Brain microvascular endothelial cell (primary cell): ENCODE measurements at places on chromosomes 7 and 10.

DNA sequence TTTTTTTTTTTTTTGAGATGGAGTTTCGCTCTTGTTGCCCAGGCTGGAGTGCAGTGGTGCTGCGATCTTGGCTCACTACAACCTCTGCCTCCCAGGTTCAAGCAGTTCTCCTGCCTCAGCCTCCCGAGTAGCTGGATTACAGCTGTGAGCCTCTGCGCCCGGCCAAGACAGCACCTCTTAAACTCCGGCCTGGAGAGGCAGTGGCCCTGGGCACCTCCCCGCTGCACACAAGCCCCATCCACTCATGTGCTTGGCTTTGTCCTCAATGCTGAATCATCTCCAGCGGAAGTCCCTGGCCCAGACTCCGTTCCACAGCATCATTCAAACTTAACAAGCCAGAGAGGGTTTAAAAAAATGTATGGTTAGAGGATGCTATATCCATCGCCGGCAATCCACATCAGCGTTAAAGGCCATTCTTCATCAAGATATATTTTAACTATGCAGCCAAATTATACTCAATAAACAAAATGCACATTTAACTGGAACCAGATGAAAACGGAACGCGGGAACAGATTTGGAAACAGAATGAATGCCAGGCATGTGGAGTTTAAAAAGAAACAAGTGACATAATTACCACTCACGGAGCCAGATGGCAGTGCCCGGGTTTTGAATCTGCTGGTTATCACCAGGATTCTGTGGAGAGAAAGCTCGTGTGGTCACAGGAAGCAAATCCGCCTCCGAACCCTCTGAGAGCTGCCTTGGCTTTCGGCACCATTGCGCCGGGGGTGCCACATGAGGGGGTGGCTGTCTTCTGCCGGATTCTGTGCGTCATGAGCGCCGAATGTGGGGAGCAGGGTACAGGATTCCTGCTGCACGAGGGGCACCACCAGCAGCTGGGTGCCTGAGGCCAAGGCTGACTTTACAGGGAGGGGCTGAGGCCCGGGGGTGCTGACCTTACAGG, 45.6 kb upstream of the CFAP46 start:
- DNase-seq: peak; percentile 82

DNA sequence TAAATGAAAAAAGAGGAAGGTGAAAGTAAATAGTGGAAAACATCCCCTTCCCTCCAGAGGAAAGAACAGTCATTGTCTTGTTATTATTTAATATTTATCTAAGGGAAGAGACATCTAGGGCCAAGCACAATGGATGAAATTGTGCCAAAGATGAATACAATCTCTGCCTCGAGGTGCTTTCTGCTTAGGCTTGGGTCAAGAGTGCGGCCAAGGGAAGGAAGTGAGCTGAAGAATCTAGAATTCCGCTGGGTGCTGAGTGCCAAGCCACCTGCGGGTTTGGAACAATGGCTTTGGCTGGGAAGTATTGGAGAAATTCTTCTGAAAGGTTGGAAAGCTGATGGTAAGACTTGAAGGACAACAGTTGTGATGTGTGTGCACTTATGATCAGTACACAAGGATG, 531.3 kb upstream of the FZD8 start:
- DNase-seq: peak; percentile 22

- DNase-seq: peak; percentile 22
Measured at GRCh38 chr10:112650588-112651030, 203.6 kb downstream of the VTI1A start.

GRCh38 chr7:157271991-157272324, 64.8 kb upstream of the DNAJB6 start:
- peak; percentile 99 for DNase-seq

DNA sequence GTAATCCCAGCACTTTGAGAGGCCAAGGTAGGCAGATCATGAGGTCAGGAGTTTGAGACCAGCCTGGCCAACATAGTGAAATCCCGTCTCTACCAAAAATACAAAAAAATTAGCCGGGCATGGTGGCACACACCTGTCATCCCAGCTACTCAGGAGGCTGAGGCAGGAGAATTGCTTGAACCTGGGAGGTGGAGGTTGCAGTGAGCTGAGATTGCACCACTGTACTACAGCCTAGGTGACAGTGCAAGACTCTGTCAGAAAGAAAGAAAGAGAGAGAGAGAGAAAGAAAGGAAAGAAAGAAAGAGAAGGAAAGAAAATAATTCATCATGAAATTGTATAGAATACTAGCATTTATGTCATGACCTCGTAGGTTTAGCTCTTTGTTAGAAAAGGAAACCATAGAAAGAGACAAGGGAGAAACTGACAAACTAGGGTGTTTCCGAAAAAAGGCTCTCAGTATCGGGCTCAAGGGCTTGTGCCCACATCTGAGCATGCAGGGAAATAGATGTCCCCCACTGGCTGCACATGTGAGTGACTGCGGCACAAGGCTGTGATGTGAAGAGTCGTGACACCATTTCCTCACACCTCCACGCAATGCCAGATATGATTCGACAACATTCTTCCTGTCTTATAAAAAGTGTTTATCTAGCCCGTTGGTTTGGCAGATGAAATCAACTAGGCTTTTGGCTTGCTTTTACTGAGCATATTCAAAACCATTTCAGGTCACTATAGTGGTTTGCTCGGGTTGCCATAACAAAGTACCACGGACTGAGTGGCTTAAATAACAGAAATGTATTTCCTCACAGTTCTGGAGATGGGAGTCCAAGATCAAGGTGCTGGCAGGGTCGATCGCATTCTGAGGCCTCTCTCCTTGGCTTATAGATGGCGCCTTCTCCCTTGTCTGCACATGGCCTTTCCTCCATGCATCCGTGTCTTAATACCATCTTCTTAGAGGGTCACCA, 2.0 kb downstream of the SRGN start:
- DNase-seq: peak; percentile 64

DNA sequence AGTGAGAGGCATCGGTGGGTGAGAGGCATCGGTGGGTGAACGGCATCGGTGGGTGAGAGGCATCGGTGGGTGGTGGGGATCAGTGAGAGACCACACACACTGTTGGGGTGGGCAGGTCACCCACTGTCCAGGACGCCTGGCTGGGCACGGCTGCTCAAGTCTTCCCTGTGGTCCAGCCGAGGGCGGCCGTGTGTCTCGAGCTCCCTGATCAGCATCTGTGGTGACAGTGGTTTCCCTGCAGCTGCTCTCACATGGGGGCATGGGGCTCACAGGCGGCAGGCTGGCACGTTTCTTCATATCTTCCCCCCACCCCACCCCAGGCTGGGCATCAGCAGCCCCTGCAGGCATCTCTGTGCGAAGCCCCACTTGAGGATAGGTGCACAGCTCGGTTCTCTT, 78.2 kb downstream of the NKX6-2 start:
- no peak for DNase-seq

DNA sequence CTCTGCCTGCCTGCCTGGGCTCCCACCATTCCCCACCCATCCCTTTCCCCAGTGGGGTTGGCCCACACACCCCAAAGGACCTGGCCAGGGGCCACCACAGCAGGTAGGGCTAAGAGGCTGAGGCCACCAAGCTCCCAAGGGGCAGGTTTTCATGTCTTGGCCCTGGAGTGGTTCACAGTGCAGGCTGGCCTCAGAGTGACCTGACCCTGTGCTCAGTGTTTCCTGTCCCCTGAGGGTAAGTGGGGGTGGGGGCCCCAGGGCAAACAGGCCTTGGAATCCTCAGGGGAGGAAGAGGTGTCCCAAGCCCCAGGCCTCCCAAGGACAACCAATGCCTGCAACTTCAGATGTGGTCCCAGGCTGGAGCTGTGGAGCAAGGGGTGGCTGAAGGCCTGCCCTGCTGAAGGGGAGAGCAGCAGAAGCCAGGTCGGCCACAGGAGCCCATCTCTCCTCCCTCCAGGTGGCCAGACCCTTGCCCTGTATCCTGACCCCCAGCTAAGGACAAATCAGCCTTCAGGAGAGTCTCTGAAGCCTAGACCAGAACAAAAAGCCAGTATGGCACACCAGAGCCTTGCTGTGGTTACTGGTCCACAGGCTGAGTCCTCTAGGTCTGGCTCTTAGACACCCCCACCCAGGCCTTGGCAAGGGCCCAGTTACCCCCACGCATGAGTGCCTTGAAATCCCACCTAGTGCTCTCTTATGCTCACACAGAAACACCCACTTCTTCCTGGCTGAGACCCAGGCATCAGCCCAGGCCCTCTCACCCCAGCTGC, 27.6 kb downstream of the POLL start:
- no peak for DNase-seq

DNA sequence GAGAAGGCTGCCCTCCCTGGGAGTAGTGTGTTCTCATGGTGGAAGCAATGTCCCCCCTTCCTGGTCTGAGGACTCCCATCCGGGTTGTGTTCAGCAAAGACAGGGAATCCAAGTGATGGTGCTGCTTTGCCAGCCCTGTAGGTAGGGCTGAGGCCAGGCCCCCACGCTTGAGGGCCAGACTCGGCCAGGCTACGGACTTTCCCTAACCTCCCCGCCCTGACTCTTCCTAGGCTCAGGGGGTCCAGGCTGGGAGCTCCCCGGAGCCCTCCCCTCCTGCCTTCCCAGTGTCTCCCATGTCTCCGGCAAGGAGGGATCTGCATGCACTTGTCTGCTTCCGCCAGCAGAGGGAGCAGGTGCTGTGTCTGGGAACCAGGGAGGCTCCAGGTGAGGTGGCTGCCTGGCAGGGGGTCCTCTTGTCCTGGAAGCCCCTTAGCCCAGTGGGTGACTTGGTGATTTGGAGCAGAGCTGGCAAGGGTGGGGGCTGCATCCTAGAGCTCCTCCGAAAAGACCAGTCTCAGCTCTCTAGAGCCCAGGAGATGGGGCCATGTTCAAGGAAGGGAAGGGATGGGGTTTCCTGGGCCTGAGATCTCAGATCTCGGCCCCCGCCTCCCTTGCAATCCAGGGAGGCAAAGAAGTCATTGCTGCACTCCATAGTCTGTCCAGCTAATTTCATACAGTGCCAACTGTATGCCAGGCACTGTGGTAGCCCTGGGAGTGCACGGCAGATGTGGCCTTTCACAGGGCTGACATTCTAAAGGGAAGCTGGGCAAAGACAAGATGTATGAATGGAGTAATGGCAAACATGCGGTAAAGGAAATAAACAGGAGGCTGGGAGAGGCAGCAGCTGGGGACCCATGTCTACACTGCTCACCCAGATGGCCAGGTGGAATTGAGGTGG, 20.3 kb upstream of the SFRP5 start:
- peak; percentile 25 for DNase-seq

GRCh38 chr7:36048141-36048901, 104.7 kb upstream of the EEPD1 start:
- peak; percentile 83 for DNase-seq

GRCh38 chr7:72275382-72276070, 136.6 kb downstream of the CALN1 start:
- no peak for DNase-seq

- DNase-seq: no peak
Measured at GRCh38 chr10:23432166-23432565, 6.7 kb upstream of the OTUD1 start.

GRCh38 chr7:51229620-51230323, 86.8 kb downstream of the COBL start:
- DNase-seq: no peak

DNA sequence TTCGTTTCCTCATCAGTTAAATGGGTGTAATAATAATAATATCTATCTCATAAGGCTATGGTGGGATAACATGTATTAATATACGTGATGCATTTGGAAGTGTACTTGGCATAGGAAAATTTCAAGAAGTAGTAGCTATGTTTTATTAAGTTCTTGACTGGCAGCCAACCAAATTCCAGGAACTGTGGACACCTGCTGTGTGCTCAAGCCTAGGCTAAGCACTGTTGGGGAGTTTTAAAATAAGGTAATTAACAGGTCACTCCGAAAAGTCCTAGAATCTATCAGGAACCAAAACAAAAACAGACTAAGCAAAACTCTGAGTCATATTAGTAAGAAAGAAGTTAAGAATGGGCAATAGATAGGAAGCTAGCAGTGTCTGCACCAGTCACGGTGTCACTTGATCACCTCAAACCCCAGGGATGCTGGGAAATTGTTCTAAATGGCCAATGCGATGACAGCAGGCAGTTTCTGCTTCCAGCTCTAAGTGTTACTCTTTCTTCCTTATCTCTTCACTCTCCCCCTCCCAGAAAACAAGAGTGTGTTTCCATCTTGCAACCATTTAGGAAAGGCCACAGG, 92.0 kb upstream of the GDF10 start:
- DNase-seq: no peak

- DNase-seq: no peak
Measured at GRCh38 chr7:44189286-44189992, at the start of gene GCK. GCK (minus strand) TSS chr7:44189439; CDS start chr7:44188953, 486 bp downstream.

DNA sequence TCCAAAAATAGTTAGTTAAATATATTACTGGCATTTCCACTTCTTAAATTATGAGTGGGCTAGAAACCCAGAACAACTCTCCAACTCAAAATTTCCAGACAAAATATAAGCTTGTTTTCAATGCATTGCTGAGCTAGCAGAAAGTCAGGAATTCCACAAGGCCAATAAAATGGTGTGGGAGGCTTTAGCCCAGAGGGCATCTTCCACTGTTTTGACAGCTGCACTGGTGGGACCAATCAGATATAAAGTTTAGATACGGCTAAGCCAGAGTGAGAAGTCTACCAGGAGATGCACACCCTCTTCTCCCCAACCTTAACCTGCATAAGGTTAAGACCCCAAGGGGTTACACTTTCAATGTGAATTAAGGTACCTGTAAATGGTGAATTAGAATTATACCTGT, 76.6 kb downstream of the AMPH start:
- DNase-seq: no peak

- DNase-seq: no peak
Measured at GRCh38 chr10:78688901-78689583, 379.7 kb upstream of the ZMIZ1 start.

- no peak for DNase-seq
Measured at GRCh38 chr10:123685260-123685659, 19.1 kb downstream of the GPR26 start.

- DNase-seq: no peak
Measured at GRCh38 chr7:10838228-10838627, 135.4 kb upstream of the PHF14 start.

DNA sequence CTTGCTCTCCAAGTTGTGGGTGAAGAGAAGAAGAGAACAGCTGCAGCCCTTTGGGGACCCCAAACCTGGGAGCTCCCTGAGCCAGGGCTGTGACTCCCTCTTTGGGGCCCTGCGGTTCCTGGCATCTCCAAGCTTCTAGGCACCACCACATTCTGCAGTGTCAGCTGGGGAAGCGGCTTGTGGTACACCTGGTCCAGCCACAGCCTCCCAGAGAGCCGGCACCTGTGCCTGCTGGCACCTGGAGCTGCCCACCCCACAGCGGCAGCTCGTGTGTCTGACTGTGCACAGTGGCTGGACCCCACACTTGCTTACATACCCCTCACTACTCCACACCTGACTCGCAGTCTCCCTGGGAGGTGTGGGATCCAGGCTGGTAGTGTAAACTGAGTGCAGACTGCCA, 23.5 kb downstream of the FAM241B start:
- DNase-seq: no peak

DNA sequence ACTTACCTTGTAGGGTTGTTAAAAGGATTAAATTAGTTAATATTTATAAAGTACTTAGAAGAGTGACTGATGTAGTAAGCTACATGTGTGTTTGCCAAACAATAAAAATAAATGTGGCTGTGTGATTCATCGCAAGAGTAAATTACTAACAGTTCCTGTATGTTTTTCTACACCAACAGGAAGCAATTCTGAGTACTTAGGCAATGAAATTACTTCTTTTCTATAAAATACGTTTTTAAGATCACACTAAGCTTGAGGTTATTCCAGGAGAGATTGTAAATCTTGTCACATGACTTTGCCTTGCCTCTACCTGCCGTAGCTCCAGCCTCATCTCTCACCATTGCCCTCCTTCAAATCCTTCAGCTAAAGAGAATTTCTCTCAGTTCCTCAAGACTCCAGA, 18.1 kb upstream of the GSTK1 start:
- DNase-seq: no peak

GRCh38 chr10:28382525-28383269, 79.8 kb upstream of the MPP7 start:
- peak; percentile 33 for DNase-seq
